ENCODE measurements at places on chromosomes 4 and X.
A peak's percentile ranks its signal among the peaks of the same experiment; 100 is the strongest.

GRCh38 chr4:153220682-153221395, 16.6 kb downstream of the TRIM2 start:
- DNase-seq, result no peak

GRCh38 chr4:174256277-174256713, 27.2 kb downstream of the FBXO8 start:
- DNase-seq, result no peak

DNA sequence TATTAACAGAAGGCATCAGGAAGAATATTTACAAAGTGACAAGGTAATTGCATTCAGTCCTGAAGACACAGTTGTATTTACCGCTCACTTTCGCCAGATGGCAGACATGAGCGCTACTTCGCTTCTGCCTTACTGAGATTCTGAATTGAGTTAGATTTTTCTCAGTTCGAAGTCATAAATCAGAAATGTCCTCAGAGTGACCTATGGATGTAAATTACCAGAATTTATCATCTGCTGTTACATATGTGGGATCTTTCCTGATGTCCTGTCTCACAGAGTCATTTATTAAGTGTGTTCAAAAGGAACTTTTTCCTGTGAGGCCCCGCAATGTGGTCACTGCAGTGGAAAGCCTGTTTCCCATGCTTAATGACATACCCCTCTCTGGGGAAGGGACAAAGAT, 97.3 kb upstream of the DCLK2 start:
- DNase-seq, result peak; percentile 38

GRCh38 chr4:88730811-88731210, 33.2 kb upstream of the NAP1L5 start:
- DNase-seq, result no peak

- DNase-seq, result no peak
Observed at GRCh38 chr4:15986907-15987306, 23.9 kb upstream of the FGFBP2 start.

DNA sequence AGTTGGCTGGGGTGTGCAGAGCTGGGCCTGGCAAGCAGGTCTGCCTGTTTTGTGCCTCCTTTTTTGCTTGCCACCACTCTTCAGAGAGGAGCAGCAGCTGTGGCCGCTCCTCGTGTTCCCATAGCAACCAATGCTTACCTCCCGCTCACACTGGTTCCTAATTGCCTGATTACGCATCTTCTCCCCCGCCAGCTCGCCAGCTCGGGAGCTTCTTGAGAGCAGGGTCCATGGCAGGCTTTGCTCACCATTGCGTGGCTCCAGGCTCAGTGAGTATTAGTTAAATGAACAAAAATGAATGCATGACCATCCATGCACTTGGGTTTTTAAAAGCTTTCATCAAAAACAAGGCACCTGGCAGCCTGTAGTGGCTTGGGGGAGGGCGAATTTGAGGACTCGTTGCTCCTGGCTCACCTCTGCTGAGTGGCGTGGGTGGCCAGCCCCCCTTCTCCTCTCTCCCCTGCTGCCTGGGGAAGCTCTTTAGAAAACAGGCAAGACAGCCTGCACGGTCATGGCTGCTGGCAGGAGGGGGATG, 14.2 kb upstream of the PJA1 start:
- no peak for DNase-seq

- no peak for DNase-seq
Observed at GRCh38 chr4:185357211-185357610, 38.5 kb downstream of the LRP2BP start.

- no peak for DNase-seq
Observed at GRCh38 chrX:126985981-126986380, 166.5 kb downstream of the PRR32 start.

DNA sequence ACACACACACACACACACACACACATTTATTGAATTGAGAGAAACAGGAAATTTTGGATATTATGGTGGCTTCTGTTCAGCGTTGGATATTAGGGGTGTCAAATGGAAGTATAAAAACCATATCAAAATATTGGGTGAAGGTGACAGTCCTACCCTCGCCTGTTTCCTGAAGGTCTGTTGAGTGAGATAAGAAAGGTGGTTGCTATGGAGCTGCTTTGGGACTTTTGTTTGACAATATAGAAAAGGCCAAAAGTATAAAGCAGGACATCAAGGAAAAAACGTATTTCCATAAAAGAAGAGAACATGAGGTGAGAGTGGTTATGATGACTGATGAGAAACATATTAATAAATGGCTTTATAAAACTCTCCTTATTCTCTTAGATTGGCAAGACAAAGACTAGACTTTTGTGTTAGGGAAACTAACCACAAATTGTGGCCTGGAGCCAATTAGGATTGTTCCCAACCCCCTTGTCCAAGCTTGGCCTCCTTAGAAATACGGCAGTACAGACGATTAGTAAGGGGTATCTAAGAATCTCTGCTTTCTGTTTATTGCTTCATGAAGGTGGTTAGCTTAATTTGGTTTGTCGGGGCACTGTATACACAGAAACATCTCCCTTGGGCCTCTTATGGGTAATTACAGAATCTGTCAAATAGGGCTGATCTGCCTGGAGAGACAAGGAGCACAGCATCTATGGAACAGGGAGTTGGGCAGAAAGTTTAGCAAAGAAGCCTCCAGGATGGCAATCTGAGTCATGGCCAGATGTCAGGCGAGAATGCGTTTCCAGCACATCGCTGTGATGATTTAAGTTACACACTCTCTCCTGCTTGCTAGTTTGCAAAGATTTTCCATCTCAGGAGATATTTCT, 198.0 kb downstream of the CBR4 start:
- DNase-seq, result no peak

DNA sequence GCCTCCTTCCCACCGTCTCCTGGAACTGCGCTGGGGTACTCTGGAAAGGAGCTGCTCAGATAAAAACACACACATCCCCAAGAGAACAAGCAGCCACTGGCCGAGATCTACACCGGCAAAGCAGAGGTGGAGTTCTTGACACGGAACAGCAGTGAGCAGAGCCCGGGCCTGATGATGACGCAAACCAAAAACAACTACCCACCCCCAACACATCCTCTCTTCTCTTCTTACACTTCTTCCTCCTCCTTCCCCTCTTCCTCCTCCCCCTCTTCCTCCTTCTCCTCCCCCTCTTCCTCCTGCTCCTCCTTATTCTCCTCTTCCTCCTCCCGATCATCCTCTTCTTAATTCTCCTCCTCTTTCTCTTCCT, 4.6 kb downstream of the PNMA5 start:
- DNase-seq, result no peak

GRCh38 chr4:100113096-100113495, 77.2 kb downstream of the DDIT4L start:
- DNase-seq, result no peak

DNA sequence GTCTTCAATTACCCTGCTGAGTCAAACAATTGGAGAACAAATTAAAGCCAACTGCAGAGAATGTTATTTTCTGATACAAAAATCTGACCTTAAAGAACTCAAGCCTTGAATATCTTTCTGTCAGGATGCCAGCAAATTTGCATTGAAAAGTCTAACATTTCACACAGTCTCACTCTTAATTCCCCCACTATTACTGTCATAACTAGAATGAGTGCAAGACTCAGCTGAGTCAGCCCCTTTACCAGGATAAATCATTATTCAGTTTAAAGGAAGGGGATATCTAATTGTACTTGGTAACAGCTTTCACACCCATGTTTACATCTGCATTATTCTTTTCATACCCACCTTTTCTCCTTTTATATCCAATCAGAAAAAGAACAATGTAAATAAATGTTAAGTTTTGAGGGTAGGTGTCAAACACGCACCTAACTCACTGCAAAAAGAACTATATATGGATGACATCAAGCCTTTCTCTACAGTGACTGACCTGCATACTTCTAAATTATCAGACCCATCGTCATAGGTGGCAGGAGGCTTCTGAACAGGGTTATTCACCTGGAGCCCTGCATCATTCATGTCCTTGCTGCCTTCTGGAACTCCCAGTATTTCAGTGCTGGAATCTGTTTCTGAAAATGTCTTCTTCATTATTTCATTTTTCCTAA, 117.4 kb downstream of the TMA16 start:
- no peak for DNase-seq

DNA sequence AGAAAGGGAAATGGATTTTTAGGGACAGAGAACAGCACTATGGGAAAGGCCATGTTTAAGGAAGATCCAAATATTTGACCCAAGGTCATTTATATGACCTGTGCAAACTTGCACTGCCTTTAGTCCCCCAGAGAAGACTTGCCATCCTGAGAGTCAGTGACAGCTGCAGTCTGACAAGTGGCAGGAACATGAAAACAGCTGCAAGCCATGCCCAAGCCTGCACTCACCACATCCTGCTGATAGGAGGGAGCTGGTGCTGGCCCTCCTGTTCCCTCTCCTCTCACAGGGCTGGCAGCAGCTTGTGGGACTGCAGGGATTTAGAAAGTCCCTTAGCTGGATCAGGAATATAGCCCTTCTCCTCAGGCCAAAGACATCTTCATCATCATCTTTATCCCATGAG, 187.7 kb downstream of the RAP1GDS1 start:
- no peak for DNase-seq

GRCh38 chr4:83738895-83739294, 203.0 kb downstream of the GPAT3 start:
- DNase-seq, result no peak

DNA sequence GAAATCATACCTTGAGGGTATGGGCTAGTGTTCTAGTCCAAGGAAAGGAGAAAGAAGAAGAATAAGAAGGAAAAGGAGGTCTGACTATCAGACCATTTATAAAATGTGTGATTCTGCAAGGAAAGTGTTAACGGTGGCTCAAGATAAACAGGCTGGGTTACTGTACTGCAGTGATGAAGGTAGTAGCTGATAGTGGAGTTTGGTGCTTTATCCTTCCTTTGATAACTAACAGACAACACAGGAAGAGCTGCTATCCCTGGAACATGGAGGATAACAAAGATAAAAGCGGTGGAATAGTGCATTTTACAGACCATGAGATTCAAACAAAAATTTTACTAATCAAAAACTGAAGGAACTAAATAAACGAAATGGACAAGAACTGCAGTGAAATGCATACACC, 2.6 kb downstream of the UNC5C start:
- DNase-seq, result no peak

- no peak for DNase-seq
Observed at GRCh38 chr4:177051473-177052060, 258.1 kb upstream of the NEIL3 start.

DNA sequence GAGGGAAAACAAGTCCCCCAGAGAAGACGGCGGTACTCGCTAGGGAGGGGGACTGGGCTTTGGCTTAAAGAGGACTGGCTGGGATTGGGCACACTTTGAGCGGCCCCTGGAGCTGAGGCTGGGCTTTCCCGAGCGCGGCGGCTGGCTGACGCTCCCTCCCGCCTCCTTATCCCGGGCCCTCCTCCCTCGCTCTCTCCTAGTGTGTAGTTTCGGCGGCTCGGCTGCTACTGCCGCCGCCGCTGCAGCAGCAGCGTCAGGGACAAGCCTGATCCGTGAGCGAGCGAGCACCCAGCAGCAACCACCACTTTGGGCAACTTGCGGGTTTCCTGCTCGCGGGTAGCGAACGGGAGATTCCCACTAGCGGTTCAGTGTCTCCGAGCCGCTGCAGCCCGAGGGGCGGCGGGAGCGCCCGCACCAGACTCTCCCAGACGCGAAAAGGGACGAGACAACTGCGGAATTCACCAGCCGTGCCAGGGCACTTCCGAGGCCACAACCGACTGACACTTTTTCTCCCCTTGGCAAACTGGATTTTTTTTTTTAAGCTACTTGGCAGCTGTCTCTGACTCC, 632 bp upstream of the PCDH7 start:
- no peak for DNase-seq

GRCh38 chr4:189548484-189549125, 392.1 kb upstream of the FRG1 start:
- DNase-seq, result no peak

DNA sequence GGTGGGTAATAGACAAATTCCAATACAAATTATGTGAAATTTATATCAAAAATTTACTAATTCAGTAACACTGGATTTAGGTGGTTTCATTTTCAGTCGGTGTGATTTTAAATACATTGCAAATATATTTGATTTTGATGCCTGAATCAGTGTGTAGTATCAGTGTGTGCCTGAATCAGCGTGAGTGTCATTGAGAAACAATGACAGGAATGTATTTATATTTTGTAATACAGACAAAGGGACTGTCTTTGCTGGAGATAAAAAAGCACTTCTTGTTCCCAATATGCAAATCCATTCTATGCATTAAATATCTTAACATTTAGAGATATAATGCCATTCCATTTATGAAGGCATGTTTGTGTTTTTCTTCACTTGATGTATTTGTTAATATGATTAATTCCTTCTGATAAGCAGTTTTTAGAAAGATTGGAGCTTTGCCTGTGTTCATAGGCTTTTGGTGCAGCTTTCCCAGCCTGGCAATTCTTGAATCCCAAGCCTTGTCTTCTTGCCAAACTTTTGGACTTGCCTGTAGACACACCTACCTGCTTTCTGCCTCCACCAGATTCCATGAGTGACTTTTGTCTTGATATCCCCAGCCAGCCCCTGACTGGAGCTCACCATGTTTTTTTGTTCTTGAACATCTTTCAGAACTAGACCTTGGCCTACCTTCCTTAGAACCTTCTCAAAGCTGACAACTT, 243.8 kb downstream of the ADGRL3 start:
- no peak for DNase-seq

GRCh38 chr4:144705601-144706590, 59.9 kb downstream of the HHIP start:
- no peak for DNase-seq

- DNase-seq, result no peak
Observed at GRCh38 chrX:11164433-11164832, 53.3 kb downstream of the HCCS start.

DNA sequence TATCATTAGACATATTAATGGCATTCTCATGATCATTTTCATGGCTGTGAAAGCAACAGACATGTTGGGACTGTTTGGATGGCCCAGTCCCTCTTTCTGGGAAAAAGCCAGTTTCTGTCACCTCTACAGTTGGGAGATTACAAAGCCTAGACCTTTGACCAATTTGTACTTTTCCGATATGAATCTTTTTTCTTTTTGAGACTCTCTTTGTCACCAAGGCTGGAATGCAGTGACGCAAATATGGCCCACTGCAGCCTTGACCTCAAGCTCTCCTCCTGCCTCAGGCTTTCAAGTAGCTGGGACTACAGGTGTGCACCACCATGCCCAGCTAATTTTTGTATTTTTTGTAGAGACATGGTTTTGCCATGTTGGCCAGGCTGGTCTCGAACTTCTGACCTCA, 9.4 kb downstream of the TBC1D25 start:
- DNase-seq, result no peak

GRCh38 chr4:169245061-169245460, 25.7 kb downstream of the SH3RF1 start:
- no peak for DNase-seq

DNA sequence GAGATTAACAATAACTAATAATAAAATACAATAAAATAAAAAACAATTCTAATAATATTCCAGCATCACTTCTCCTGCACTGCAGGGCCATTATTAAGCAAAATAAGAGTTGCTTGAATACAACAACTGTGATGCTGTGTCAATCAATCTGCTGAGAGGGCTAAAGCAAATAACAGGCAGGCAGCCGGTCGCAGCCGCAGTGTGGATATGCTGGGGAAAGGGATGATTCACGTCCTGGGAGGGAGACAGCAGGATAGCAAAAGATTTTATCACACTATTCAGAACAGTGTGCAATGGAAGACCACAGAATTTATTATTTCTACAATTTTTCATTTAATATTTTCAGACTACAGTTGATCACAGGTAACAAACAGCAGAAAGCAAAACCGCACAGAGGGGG, 76.5 kb upstream of the SMARCAD1 start:
- DNase-seq, result no peak

- no peak for DNase-seq
Observed at GRCh38 chr4:177246641-177247584, 62.8 kb upstream of the NEIL3 start.

Data from stimulated activated CD4-positive, alpha-beta T cell treated with anti-CD3 and anti-CD28 coated beads, Interleukin-4, amount 100 ng/mL, for 1 hour (primary cell).